MM.1S (cell line): ENCODE measurements at places on chromosomes 13 and 19.
A peak's percentile ranks its signal among the peaks of the same experiment; 100 is the strongest.

DNA sequence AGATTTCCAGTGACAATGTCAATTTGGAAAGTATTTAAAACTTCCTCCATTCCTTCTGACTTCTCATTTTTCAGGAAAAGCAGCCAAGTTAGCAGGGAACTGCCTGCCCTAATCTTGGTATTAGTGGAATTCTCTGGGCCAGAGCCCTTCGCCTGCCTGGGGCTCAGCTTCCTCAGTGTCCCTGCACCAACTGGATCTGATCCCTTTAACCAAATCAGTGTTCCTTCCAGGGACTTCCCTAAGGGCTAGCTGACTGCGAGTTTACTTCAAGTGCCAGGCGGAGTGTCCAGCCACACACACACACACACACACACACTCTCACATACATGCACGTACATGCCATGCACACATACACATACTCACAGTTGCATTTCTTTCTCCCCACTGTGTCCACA is 20.0 kb downstream of the RAB20 start:
- no peak for DNase-seq

- peak; percentile 16 for DNase-seq
Observed at GRCh38 chr13:68927387-68928026, 1180.1 kb upstream of the ATXN8OS start.

- DNase-seq, result no peak
Observed at GRCh38 chr13:41562541-41563178, 105.3 kb downstream of the RGCC start.

- no peak for DNase-seq
Observed at GRCh38 chr13:64855506-64855905, 2374.6 kb downstream of the PCDH9 start.

- DNase-seq, result no peak
Observed at GRCh38 chr13:80441968-80442367, 101.0 kb upstream of the SPRY2 start.

DNA sequence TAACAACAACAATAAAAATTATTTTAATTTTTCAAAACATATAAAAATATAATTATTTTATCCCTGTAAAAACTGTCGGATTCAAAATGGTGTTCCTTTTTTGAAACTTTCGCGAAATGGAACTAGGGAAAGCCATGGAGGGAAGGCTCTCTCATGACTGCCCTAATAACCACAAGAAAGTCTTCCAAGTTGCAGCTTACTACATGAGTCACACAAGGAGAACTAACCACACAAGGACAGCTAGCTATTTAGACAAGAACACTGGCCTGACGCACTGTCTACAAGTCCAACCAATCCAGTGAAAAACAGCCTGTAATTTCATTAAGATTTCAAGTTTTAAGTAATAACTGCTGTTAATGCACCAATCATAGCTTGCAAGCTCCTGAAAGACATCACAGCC is 319.2 kb upstream of the PCDH9 start:
- DNase-seq, result no peak
